ENCODE measurements at places on chromosomes 7 and 10.

- no peak for DNase-seq
These were observed 118.1 kb downstream of the SLC25A13 start for GRCh38 chr7:96203786-96204185.

- no peak for DNase-seq
These were observed 44.0 kb downstream of the NRP1 start for GRCh38 chr10:33290321-33291052.

GRCh38 chr10:10745291-10745690 lies 272.4 kb upstream of the CELF2 start:
- DNase-seq: no peak

DNA sequence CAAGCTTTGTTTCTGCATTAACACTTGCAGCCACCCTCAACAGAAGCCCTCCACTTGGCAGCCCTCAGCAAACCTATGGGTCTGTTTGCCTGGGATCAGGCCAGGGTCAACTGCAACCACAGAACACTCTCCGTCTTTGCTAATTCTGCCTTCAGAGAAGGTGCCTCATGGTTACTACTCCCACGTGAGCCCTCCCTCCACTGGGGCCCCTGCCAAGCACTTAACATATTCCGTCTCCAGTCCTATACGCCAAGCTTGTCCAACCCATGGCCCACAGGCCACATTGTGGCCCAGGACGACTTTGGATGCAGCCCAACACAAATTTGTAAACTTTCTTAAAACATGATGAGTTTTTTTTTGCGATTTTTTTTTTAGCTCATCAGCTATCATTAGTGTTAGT lies 54.7 kb downstream of the HSPA12A start:
- DNase-seq: no peak

DNA sequence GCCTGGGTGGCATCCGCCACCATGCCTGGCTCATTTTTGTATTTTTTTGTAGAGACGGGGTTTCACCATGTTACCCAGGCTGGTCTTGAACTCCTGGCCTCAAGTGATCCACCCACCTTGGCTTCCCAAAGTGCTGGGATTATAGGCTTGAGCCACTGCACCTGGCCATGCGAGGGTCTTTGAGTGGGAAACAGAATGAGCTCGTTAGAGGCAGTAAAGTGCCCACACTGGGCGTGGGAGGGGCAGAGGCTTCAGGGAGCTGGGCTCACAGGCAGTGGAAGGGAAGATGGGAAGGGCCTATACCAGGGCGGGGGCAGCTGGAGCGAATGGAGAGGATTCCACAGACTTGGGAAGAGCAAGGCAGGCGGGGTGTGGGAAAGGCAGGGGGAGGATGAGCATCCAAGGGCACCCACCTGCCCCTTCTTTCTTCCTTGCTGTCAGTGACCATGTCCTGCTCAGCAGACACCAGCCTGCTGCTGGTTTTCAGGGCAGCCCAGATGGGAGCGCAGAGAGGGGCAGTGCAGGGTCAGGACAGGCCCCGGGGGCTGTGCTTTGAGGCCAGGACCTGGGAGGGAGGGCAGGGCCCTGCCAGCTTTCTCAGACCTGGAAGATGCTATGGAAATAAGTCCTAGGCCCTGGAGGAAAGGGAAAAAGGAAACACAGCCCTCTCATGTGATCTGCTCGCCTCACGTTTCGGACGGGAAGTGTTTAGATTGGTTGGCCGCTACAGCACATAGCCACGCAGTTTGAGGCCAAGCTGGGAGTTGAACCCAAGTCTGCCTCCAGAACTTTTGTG lies 4.2 kb downstream of the FZD9 start:
- DNase-seq: no peak

GRCh38 chr7:138238734-138239659 lies 162.7 kb downstream of the AKR1D1 start:
- DNase-seq: no peak

DNA sequence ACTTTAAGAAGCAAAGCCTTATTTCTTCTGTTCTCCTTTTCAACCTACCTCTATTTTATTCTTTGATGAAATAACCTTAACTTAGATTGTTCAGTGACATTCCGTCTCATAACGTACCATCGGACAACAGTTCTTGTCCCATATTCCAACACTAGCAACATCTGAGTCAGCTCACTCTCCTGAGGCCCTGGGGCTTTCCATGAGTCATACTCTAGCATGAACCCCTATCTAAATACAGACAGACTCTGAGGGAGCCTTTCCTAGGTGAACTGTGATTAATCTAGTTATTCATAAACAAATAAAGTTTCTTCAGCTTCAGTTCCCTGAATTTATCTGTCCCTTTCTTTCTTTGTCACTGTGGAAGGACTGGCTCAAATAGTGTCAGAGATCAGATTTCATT lies 168.7 kb upstream of the LYZL1 start:
- DNase-seq: no peak

GRCh38 chr7:87119581-87119980 lies 32.7 kb upstream of the DMTF1 start:
- no peak for DNase-seq

DNA sequence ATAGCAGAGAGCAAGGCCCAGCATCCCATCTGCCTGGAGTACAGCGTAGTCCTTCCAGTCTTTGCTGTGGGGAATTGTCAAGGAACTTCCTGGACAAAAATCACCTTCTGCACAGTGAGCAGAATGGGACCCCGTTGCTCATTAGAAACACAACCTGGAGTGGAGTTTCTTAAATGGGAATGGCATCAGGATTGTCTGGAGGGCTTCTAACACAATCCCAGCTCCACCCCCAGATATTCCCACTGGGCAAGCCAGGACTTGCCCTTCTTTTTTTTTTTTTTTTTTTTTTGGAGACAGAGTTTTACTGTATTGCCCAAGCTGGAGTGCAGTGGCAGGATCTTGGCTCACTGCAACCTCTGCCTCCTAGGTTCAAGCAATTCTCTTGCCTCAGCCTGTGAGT lies 356.4 kb downstream of the GALNT17 start:
- no peak for DNase-seq

- DNase-seq: no peak
These were observed 305.2 kb upstream of the PRKCQ start for GRCh38 chr10:6885284-6885683.

GRCh38 chr7:90660819-90661218 lies 64.7 kb downstream of the CDK14 start:
- no peak for DNase-seq

DNA sequence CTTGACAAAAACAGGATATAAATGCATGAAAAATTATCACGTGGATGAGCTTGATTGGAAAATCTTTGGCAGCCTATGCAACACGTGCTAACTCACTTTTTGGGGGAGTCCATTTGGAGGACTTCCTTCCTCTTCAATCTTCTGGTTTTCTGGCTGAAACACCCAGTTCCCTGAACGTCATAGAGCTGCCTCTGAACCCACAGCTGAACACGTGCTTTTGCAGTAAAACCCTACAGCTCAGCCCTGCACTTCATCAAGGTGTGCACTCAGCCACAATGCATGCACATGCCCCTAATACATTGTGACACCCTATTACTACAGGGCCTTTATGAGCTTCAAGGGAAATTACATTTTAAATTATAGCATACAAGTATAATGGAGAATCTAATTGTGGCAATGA lies 808.7 kb upstream of the AUTS2 start:
- DNase-seq: no peak
